Fibroblast of skin of left quadriceps (primary cell): ENCODE measurements at places on chromosomes 2 and 18.
A peak's percentile ranks its signal among the peaks of the same experiment; 100 is the strongest.

DNA sequence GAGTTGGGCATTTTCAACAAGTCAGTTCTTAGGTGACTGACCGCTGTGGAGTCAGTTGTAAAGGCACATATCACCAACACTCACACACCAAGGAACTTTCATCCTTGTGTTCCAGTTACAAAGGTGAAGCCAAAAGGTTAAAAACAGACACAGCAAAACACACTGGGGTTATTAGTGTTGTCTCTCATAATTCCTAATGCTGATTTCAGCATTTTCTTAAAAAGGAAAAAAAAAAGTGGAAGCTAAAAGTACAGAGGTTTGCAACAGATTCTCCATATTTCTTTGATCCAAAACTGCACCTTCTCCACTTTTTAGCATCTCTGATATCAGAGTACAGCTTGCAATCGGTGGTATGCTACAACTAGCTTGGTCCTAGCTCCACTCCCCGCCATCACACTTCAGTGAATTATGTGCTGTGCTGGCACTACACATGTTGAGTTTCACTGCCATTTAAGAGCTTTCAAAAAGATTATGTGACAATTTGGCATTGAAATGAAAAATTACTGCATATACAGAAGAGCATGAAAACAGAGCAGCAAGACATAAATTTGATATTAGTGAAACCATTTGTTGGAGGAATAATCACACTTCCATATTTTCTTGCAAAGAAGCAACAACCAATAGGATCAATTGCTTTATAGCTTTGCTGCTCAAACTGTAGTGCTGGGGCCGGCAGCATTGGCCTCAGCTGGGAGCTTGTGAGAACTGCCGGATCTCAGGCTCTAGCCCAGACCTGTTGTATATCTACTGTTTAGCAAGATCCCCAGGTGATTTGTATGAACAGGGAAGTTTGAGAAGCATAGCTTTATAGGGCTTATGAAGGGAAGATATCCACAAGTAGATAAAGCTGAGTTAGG, 62.3 kb upstream of the DAPL1 start:
- DNase-seq, result no peak

GRCh38 chr2:113940891-113941290, 51.0 kb downstream of the ACTR3 start:
- DNase-seq, result no peak

DNA sequence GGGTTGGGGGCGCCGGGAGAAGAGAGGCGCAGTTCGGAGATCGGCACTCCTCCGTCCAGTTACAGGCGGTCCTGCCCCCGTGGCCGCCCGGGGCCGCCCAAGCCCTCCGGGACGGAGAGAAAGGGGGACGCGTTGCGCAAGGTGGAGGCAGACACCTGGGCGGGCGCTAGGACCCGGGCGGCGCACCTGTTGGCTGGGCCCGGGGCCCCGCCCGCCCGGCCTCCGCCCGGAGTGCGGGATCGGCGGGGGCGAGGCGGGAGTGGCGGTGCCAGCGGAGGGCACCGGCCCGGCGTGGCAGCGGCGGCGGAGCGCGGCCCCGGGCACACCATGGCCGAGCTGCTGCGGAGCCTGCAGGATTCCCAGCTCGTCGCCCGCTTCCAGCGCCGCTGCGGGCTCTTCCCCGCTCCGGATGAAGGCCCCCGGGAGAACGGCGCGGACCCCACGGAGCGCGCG, at the start of gene SGPP2:
SGPP2 (plus strand) TSS at position 268 of the 453 bp plus-strand sequence; CDS start at position 328, 60 bp downstream.
- DNase-seq, result no peak

DNA sequence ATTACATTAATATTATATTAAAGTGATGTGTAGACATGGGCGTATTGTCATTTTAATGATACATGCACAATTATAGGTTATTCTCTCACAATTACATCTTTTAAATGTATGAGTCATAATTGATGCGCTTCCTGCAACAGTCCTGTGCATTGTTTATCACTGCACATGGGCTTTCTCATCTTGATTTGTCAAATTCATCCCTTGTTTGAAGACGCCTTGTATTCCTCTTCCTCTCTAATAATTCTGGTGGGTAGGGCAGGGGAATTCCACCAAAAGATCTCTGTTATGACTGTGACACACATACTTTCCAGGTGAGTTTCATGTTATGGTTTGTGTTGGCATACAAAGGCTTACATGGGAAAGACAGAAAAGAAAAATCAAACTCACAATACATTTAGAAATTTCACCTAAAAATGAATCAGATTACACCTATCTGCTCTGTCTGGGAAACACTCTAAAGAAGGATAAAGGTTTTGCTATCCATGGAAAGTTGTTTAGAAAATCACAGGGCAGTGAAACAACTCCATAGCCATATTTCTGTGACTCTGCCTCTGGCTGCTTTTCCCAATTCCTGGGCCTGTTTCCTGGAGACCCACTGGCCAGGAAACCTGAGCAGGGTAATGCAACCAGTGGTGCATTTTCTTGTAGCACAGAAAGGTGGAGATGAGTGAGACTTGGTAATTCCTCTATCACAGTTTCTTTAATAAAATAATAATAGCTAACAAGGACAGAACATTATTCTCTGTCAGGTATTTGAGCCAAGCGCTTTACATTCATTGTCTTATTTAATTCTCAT, 13.2 kb downstream of the SLC9A2 start:
- no peak for DNase-seq

DNA sequence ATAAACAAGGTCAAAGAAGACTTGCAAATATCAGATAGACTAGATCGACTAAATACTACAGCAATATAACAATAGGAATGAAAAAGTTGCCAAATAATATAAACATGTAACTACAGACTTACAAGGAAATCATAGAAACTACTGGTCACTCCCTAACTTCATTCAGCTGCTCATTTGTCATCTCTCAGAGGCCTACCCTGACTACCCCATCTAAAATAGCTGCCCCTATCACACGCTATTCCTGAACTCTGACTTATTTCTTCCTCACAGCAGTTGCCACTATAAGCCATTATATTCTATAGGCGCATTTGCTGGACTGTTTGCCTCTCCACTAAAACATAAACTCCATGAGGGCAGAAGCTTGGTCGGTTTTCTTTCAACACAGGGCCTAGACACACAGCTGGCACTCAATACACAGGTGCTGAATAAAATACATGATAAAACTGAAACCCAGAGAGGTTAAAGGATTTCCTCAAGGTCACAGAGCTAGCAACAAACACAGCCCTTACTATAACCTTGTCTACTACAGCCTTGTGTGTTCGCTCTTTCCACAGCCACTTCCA, 1.8 kb downstream of the STRN start:
- no peak for DNase-seq

DNA sequence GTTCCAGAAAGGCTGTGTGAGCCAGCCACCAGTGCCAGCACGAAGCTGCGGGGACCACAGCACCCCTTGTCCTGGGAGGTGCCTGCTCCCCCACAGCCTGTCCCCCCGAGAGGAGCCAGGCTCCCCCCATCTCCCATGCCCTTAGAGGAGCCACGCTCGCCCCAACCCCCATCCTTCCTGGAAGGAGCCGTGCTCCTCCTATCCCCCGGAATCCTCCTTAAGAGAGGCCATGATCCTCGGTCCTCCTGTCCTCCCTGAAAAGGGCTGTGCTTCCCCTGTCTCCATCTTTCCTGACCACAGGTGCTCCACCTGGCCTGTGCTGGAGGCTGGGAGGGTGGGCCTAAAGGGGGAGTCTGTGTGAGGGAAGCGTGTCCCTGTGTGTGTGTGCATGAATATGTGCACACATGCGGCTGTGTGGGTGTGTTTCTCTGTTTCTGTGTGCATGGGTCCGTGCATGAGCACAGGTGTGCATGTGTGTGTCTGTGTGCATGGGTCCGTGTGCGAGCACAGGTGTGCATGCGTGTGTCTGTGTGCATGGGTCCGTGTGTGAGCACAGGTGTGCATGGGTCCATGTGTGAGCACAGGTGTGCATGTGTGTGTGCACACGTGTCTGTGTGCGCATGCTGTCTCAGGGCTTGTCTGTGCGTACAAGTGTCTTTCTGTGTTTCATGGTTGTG, 80.3 kb downstream of the RTP5 start:
- DNase-seq, result no peak

DNA sequence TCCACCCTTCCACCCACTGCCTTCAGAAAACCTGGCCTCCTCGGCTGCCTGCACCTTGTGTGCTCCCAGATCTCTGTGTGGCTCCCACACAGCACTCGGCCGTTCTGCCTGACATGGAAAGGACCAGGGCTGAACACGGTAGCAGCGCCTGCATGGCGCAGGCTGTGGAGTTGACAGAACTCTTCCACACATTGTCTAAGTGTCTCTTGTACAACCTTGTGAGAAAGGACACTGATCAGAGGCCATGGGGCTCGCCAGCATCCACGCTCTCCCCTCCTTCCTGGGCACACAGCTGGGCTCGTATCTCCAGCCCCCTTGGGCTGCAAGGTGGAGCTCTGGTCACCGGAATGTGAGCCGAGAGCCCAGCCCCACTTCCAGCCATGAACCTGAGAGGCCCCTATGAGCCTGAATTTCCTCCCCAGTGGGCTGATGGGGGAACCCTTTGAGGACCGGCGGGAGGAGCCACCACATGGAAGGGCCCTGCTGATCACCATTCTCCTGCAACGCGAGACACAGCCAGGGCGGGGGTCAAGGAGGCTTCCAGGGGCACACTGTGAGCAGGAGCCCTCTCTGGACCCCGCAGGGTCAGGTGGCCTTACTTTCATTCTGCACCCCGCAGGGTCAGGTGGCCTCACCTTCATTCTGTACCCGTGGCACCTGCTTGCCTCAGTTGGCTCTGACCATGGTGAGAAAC, 314.2 kb upstream of the MYT1L start:
- no peak for DNase-seq

DNA sequence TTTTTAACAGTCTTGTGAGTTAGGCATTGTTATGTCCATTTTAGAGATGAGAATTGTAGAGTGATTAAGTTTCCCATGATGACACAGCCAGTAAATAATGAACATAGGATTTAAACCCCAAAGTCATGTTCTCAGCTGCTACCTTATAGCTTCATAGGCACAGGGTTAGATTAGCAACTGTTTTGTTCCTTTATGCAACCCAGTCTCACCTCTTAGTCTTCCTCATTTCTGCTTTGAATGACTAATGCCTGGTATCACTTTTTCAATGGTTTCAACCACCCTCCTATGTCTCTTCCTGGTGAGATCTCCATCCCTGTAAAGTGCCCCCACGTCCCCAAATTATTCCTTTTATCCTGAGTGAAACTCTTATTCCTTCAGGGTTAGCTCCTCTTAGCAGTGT, 44.3 kb downstream of the MFSD6 start:
- no peak for DNase-seq

DNA sequence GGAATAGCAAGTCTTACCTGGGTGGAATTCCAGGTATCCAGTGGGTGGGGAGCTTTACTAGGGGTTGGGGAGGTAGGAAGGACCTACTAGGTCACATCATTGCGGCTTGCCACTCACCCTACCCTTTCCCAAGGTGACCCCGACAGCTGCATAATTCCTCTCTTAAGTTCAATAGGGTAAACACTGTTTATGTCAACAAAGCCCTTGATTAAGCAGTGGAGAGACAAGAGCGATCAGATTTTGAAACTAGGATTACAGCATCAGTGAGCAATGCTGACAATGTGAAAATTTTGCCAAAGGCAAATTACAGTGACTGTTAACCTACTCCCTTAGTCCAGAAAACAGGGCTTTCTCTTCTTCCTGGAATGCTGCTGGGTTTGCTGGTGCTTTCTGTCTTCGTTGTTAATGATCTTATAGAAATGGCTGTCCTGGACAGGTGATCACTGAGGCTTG, 14.5 kb downstream of the SLC19A3 start:
- no peak for DNase-seq

DNA sequence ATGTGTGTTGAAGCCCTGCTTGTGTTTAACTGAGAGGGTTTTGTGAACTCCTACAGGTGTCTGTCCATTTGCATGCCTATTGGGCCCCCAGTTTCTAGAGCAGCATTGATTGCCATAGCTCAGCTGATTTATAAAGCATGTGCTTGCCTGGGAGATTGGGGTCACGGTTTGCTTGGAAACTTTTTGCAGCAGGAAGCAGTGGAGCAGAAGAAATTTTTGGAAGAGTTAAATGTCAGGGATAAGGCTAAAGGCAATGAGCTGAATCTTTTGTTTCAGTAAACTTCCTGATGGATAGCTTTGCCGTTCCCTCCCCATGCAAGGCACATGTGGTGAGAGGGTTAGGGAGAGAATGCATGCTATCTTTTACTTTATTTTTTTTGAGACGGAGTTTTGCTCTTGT, 102.2 kb downstream of the PTPRM start:
- no peak for DNase-seq

DNA sequence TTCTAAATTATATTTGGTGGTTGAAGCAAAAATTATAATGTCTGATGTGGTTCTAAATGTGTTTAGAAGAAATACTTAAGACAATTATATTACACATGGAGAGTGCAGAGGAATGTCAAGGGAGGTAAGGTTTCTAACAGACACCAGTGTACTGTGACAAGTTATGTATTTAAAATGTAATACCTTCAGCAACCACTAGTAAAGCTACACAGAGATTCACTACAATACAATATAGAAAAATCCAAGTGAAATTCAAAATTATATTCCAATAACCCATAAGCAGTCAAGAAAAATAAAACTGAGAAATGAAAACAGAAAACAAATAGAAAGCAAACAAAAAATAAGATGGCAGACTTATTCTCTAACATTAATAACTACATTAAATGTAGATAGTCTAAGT, 249.5 kb upstream of the KLHL14 start:
- no peak for DNase-seq

DNA sequence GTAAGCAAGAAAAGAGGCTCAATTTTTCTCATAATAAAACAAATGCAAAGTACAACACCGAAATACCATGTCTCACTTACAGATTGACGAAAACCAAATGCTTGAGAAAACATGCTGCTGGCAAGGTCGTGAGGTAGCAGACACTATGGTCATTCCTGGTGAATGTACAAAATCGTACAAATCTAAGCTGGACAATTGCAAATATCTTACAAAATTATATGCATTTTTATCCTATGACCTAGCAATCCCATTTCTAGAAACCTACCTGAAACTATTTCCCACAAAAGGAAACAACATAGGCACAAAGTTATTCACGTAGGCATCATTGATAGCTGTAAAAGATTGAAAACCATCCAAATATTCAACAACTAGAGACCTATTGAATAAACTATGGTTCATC, 54.0 kb downstream of the SCG2 start:
- DNase-seq, result no peak

DNA sequence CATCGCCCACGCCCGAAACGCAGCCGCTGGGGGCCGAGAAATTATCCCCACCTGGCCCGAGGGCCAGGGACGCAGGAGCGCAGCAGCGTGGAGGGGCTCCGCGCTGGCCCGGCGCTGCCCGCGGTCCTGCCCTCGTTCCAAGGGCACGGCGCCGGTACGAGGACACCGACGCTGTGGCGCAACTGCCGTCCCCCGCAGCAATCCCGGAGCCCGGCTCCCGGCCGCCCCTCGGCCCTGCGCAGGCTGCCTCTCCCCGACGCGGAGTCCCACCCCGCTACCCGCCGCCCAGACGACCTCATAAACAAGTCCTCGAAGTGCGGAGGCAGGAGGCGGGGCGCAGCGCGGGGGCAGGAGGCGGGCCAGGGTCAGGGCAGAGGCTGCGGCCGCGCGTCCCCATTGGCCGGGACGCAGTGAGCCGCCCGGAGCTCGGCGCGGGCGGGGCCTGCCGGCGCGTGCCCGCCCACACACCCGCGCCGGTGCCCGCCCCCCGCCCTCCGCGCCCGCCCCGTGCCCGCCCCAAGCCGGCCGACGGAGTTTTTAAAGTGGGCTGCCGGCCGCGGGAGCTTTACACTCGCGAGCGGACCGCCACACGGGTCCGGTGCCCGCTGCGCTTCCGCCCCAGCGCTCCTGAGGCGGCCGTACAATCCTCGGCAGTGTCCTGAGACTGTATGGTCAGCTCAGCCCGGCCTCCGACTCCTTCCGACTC, at the start of gene EPAS1:
EPAS1 (plus strand) TSS at position 568 of the 706 bp plus-strand sequence. CDS start 505 bp downstream, outside the sequence.
- DNase-seq, result peak; percentile 32
